ENCODE measurements at places on chromosomes 4 and X.

DNA sequence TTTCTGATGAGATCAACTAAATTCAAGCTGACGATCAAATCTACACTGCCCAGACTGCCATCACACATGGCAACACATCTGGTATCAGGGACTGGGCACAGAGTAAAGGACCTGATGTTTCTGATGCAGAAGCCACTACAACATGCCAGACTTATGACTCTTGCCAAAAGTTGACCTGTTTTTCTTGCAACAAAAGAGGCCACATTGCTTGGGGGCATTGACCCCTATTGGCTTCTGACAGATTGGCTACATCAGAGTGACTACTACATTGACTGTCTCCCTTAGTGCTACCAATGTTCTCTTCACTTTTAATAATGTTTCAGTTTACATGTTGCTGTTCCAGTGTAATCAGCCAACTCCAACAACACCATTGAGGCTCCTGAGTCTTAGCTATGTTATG lies 15.3 kb upstream of the SMIM10 start:
- DNase-seq: no peak

- DNase-seq: no peak
Observed at GRCh38 chr4:54872261-54872660, 214.5 kb downstream of the KIT start.

DNA sequence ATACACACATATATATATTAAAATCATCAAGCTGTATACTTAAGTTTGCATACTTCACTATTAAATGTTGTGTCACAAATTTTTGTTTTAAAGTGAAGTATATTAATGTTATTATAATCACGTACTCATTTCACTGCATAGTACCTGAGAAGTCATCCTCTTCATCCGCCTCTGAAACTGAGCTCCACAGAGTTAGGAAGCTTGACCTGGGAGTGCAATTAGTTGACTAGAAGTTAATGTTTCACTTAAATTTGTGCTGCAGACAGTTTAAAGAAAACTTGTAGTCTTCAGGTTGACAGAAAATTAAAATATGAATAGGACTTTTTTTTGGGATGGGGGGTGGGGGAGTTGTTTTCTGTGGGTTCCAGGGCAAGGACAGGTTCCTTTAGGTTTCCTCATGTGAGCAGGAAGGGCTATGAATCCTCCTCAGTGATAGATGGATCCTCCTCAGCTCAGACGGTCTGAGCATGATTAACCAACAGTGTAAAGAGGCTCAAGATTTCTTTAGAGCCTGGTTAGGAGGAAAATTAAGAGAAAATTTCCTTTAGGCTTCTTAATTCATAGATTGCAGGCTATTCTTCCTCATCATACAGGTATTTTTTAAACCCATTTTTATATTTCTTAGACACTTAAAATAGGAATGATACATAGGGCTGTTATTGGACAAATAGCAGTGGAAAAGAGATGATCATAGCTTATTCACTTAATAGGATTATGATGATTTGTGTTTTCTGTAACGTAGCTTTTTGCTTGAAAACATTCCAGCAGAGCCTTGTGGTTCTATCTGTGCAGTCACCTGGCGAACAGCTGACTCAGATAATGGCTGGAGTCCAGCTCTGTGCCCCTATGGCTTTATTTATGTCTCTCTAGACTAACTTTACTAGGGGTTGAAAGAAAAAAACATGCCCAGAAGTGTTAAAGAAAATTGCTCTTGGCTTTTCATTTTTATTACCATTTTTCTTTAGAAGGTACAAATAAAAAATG lies 102.7 kb downstream of the SLC4A4 start:
- no peak for DNase-seq

DNA sequence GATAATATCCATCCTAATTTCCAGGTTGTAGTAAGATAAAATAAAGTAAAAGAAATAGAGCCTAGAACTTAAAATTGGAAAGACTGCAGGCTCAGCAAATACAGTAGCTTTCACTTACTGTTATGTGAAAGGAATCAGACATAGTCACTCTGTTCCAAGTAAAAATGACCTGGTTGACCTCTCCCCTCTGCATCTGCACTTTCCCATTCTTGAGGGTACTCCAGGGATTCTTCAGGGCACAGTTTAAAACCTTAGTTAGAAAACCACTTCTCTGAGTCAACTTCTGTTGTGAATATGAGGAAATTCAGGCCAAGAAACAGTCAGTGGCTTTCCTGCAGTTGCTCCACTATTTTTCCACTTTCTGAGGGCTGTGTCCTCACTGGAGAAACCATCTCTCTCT lies 42.9 kb downstream of the FRAS1 start:
- DNase-seq: no peak

- DNase-seq: no peak
Observed at GRCh38 chr4:8035371-8035780, 95.7 kb upstream of the AFAP1 start.

DNA sequence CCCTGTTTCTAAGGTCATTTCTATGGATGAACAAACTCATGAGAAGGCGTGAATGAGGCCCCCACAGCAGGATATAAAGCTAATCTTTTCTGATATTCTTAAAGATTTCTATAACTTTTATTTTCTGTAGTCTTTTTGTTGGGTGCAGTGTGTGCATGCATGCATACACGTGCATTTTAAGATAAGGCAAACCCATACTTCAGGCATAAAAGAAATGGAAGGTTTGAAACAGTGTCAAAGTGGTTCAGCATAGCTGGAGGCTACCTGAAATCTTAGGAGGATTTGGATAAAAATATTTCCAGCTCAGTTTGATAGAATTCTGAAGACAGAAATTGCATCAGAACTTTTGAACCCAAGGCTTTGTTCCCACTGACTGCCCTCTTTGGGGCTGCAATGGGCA lies 119.7 kb downstream of the PDHA2 start:
- DNase-seq: no peak

- DNase-seq: no peak
Observed at GRCh38 chr4:74475091-74475800, 30.3 kb downstream of the AREG start.

GRCh38 chr4:113711883-113712662 lies 49.5 kb downstream of the CAMK2D start:
- DNase-seq: no peak

GRCh38 chrX:103211012-103211715 lies 3.7 kb upstream of the BEX4 start:
- DNase-seq: peak; percentile 66

- DNase-seq: peak; percentile 29
Observed at GRCh38 chr4:173171987-173172386, 3.4 kb downstream of the GALNT7 start.

- DNase-seq: no peak
Observed at GRCh38 chr4:1619151-1619672, 64.9 kb downstream of the FAM53A start.

- no peak for DNase-seq
Observed at GRCh38 chr4:96606451-96606850, 766.6 kb downstream of the PDHA2 start.

DNA sequence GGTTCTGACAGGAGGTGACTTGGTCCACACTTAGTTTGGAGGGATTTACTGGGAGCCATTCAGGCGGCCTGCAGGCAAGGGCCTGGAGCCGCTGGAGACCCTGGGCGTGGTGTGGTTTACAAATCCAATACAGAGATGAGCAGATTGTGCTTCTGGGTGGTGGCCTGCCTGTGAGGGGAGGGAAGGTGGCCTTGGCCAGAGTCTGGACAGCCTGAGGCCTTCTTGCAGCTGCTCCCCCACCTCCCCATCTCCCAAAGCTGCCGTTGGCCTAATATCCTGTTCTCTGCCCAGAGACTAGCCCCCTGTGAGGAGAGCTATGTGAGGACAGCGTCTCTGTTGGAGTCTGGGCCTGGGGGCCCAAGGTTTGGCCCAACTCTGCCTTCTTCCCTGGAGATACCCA lies 163.9 kb upstream of the MAMLD1 start:
- DNase-seq: no peak

DNA sequence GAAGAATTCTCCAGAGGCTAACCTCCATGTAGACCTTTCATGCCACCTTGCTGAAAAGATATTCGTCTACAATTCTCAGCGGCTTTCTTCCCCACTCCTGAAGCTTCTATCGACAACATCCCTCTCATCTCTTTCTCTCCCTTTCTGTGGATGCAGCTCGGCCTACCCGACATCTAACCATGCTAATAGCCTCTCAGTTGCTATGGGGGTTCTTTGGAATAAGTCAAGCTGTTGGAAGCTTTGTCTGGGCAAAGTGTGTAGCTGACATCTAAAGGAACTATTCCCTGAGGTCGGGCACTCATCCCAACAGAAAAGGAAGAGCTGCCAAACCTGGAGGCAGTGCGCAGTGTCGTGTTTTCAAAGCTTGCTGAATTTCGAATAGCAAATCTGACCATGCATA lies 192.1 kb downstream of the RBMX2 start:
- DNase-seq: no peak

DNA sequence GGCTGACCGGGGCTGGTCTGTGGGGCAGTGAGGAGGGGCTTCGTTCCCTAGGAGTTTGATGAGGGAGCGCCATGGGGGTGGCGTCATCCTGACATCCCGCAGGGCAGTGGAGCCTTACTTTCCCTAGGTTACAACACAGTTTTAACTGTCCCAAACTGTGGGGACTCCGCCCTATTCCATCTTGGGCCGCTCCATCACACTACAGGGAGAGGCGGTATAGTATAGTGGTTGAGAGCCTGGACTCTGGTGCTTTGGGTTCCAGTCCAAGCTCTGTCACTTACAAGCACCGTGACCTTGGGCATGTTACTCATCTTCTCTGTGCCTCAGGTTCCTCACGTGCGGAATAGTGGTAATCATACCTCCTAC lies 44.2 kb downstream of the ZNF185 start:
- DNase-seq: no peak

DNA sequence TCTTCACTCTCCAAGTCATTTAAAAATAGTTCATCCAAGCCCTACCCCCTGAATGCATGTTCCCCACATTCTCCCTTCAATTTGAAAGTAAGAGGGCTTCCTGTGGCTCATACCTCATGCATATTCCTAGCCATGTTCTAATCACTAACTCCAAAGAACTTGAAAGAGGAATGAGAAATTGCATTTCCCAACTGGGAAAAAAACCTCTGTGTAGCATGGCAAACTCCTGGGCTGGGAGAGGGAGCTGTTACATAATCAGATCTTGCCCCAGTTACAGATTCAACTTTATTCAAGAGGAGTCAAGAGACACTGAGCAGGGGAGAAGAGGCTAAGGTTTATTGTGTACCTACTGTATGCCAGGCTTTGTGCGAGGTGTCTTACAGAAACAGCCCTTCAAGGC lies 90.2 kb downstream of the SLC2A9 start:
- no peak for DNase-seq

DNA sequence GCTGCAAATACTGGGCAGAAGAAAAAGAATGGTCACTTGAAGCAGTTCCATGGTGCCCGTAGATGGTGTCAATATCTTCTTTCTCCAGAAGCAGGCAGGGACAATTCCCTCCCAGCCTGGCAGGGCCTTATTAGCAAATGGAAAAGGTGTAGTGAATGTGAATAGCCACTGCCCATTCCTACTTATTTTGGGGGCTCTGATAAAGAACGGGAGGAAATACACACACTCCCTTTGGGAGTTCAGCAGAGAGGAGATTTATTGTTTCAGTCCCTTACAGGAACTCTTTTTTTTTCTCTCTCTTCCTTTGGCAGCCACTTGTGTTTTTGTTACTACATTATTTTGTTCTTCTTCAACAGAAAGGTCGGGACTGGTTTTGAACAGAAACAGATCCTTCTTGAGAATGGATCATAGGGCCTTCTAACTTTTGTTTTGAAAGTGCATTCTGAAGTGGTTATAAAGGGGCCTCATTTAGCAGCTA lies at the start of gene EMCN:
Gene EMCN, minus strand, starts transcription at position 159 of the 478 bp plus-strand sequence. Its CDS starts 108 bp downstream, at position 51.
- DNase-seq: no peak

DNA sequence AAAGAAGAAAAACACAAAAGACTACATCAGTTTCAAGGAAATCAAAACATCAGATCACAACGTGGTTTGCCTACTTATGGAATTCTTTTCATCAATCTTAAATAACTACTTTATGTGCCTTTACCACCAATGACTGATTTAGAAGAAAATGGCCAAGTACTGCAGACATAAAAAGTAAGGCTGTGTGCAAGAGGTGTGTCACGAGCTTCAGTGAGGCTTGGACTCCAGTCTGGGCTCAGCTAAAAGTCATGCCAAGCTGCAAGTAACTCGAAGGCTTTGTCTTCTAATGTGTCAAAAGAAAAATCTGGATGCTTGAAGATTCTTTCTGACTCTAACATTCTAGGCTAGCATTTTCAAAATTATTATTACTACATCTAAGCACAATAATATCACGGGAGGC lies 17.0 kb downstream of the PRSS12 start:
- no peak for DNase-seq

DNA sequence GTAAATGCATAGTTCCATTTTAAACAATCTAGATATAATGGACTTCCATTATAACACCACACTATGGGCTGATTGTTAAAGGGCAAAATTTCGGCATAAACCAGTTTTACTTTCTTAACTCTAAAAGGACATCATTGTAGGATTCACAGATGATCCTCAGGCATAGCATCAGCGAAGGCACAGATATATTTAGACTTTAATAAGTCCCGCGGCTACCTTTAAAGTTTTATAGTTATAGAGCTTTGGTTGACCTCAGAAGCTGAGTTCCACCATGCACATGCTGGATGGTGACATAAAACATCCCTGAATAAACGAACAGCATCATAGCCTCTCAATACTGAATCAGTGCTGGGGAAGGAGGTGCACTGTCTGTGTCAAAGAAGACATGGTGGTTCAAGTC lies 125.0 kb upstream of the PDLIM3 start:
- no peak for DNase-seq

- no peak for DNase-seq
Observed at GRCh38 chr4:126361287-126361686, 1046.5 kb downstream of the FAT4 start.

- DNase-seq: no peak
Observed at GRCh38 chr4:62087706-62088105, 887.6 kb downstream of the ADGRL3 start.

DNA sequence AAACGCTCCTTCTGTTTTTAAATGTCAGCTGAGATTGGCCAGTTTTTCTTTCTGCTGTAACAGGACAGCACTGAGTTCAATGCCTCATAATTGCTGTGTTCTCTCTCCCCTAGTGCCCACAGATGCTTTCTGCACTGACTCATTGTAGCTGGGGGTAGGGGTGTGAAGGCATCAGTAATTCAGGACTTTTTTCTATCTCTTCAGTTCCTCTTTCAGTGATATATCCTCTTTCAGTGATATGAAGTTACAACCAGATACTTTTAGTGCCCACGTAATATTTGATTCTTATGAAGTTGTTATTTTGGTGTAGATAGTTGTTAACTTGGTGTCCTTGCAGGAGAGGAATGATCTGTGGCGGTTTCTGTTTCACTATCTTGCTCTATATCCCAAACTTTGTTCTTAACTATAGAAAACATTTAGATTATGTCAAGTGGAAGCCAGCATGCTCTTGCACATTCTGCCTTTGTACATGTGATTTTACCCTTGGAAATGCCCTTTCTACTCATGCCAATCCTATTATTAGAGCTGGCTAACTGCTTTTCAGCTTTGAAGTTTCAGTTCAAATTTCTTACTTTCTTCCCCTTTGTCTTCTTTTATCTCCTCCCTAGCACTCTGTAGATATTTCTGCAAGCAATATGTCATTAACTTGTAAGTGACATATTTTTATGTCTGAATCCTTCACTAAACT lies 1258.4 kb downstream of the FAM133A start:
- no peak for DNase-seq

Data from suppressor macrophage treated with lipopolysaccharide for 1 hour (primary cell).